ENCODE measurements at places on chromosomes 4 and X.

GRCh38 chr4:42607011-42607726 is 49.7 kb downstream of the ATP8A1 start:
- DNase-seq = no peak

GRCh38 chrX:66638591-66639500 is at the start of gene EDA2R:
EDA2R (minus strand) TSS chrX:66639078; CDS start chrX:66616020, 23,058 bp downstream.
- peak; percentile 23 for DNase-seq

DNA sequence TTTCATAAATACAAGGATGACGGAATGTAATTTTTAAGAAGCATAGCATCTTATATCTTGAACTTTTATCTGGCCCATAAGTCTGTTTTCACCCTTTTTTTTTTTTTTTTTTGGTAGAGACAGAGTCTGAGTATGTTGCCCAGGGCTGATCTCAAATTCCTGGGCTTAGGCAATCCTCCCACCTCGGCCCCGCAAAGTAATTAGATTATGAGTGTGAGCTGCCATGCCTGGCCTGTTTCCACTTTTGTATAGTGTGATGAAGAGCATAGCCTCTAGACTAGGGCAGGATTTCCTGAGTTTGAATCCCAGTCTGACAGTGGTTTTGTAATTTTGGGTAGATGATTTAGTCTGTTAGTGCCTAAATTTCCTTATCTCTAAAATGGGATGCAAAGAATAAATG is 11.0 kb downstream of the STIM2 start:
- DNase-seq = no peak

- DNase-seq = no peak
Observed at GRCh38 chr4:168696826-168697225, 200.0 kb downstream of the PALLD start.

GRCh38 chr4:149741186-149741831 is 74.3 kb downstream of the IQCM start:
- no peak for DNase-seq

- DNase-seq = no peak
Observed at GRCh38 chrX:133985164-133985966, at the start of gene GPC3. GPC3 (minus strand) TSS chrX:133985594.

- DNase-seq = no peak
Observed at GRCh38 chr4:104750008-104750407, 255.3 kb upstream of the CXXC4 start.

DNA sequence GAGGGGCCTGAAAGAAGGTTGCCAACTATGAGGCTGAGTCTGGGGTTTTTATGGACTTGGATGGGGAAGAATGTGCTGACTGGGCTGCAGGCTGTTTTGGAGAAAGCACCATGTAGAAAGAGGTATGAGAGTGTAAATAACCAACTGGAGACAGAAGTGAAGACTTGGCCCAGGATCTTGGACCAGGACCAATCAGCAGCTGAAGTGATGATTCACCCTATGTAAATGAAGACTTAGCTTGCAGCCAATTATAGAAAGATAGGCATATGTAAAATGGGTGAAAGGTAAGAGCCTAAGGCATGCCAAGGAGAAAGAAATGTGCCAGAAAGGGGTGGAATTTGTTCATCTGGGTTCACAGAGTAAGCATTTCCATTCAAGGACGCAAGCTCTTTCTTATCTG is 856.7 kb upstream of the PRKX start:
- DNase-seq = no peak

DNA sequence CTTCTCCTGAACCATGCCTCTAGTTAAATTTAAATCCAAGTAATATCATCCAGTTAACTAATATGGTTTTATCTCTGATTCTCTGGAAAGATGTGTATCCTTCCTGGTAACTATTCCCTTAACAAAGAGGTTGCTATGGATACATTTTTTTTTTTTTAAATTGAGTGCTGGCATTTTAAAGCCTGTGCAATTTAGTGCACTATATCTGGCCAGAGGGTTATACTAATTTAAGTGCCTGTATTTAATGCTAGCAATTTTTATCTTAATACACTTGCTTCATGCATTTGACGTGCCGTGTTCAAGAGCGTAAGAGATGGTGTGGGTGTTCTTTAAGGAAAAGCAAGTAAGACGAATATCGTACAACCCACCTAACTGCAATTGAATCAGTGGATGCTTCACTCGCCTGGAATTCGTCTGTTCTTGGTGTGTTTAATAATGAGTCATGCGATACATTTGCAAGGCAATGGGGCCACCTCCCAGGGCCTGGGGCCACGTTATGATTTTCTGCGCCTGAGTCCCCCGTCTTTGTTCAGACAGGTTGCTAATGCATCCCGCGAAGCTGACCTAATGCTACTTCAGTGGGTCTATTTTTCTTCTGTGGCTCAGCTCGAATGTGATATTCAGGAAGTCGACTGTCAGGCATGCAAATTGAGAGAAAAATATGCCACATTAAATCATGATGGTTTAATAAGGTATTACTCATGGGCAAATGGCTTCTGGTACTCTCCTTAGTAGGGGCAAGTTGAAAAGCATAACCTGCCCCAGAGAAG is 14.2 kb upstream of the MID1 start:
- no peak for DNase-seq

DNA sequence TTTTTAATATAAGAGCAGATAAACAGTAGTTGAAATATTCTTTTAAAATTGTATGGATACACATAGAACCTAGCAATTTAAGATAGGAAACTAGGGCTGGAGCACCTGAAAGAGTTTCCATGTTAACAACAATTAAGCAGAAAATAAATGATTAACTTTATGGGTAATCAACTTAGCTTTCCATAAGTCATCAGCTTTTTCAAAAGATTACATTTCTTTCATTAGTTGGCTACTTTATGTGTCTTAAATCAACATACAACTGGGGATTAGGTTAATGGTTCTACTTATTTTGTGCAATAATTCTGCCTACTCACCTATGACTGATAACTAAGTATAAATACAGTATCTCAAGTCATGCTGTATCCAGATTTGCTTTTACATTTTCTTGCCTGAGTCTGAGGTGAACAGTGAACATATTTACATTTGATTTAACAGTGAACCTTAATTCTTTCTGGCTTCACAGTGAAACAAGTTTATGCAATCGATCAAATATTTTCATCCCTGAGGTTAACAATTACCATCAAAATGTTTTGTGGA is at the start of gene ANXA10:
Gene ANXA10, plus strand, starts transcription at position 362 of the 537 bp plus-strand sequence. Its CDS starts 164 bp downstream, at position 526.
- DNase-seq = no peak

GRCh38 chr4:252065-252601 is 53.1 kb downstream of the ZNF732 start:
- no peak for DNase-seq

DNA sequence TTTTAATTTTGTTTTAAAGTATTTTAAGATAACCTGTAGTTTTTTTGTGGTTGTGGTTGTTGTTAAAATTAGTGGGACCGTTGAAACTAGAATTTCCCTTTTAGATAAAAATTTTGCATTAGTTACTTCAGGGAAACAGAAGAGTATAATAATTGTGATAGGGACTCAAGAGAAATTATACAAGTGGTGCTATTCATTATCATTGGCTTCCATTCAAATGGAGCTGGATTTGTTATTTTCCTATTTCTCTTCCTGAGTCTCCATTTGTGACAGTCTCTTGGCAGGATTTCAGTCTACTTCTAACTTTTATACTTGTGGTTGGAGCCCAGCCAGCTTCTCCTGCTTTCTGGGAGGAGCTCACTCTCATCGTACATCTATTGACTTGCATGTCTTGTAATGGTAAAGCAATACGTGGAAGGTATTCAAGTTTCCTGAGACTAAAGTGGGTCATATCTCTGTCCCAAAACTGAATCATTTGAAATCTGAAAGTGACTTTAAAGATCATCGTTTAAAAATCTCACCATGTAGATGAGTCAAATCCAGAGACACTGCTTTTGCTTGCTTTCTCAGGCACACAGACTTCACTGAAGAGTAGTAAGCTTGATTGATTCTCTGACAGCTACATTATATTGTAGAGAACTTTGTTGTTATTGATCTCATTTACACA is 155.8 kb downstream of the RPA4 start:
- no peak for DNase-seq

DNA sequence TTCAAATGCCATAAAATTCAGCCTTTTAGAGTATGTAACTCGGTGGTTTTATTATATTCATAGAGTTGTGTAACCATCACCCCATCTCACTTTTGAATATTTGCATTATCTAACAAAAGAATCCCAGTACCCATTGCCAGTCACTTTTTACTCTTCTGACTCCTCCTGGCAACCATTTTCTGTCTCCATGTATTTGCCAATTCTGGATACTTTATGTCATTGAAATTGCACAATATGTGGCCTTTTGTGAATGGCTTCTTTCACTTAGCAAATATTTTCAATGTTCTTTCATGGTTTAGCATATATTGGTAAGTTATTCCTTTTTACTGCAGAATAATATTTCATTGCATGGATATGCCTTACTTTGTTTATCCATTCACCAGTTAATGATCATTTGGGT is 79.9 kb downstream of the SLIT2 start:
- DNase-seq = no peak

GRCh38 chr4:140703463-140703862 is 52.7 kb downstream of the TBC1D9 start:
- no peak for DNase-seq

All from GM12892 (cell line).